ENCODE measurements at places on chromosomes 5 and 9.

DNA sequence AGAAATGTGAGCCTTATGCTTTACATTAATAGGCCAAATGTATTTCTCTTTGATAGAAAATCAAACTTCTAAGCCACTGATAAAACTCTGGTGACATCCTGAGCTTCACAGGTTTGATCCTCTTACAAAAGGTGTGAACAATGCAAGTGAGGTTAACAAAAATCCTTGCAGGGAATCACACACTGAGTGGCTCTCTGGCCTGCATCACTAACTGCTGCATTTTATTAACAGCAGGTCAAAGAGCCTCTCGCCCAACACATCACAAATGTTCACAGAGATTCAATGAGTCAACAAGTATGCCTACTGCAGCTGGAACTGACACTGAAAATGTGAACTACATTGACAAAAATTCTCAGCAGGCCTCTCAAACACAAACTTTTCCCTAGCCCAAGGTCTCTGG is 122.3 kb downstream of the SEMA5A start:
- no peak for DNase-seq

DNA sequence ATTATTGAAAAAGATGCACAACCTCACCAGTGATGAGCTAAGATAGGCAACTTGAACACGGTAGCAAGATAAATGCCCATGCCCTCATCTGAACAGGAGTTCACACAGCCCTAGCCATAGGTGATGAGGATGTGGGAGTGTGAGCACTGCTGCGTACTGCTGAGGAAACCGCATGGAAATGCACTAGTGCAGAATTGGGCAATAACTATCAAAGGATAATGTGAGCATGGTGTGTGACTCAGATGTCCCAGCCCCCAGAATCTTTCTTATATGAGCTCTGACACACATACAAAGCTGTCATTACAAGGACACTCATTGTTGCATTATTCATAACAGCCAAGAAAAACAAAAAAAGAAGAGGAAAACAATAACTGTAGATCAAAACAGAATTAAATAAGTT is 521.2 kb downstream of the IRX1 start:
- DNase-seq, result no peak

GRCh38 chr5:10827571-10827970 is 66.5 kb upstream of the DAP start:
- DNase-seq, result no peak

GRCh38 chr9:114958021-114958843 is 27.8 kb upstream of the TNFSF8 start:
- DNase-seq, result no peak

DNA sequence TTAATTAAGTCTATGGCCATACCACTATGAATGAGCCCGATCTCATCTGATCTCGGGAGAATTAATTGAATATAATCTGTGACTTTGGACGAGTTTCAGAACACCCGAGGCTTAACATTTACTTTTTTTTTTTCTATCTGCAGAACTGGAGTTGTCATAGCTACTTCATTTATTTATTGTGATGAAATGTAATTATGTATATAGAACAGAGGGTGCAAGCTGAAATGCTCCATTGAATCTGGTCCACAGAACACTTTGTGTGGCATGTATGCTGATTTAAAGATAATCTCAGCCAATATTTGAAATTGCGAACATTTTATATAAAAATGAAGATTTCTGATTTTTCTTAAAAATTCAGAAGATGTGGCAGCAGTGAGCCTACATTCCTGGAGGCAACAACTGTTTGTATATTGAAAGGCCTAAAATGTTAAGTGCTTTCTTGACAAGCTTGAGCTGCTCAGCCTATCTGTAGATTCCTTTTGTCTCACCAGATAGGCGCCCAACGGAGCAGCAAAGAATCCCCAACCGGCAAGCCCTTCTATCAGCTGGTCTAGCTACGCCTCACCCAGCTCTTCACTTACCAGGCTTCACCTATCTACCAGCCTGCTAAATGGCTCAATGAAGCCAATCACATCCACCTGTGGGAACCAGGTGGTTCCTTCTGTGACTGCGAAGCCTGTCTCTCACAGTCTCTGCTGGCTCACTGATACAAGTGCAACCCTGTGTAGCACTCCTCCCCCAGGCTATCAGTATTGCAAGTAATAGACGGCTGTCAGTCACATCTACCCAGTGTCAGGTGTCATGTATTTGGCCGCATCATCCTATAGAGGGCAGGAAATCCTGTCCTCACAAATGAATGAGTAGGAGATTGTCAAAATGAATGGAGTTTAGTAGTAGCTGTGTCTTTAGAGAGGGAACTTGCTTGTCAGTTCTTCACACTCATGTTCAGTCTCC is 170.6 kb upstream of the MRPS30 start:
- DNase-seq, result no peak
